Activated CD4-positive, alpha-beta T cell treated with anti-CD3 and anti-CD28 coated beads, Interleukin-2, amount 50 U/mL, for 1 hour (primary cell): ENCODE measurements at places on chromosomes 12 and 14.

DNA sequence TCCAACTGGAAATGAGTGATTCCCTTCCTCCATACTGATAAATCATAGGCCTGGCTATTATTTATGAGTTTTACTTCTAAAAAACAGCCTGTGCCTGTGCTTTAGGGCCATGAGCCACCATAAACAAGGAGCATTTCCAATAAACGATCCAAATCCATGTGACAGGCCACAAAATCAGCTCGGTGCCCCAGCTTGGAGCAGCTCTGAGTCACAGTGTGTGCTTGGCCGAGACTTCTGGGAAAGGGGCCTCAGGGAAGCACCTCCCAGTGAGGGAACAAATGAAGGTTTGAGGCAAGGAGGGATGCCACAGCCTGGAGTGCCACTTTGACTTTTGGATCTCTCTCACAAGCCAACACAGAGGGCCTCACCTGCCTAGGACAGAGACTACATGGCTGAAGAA lies 190.4 kb downstream of the NTF3 start:
- DNase-seq: no peak

DNA sequence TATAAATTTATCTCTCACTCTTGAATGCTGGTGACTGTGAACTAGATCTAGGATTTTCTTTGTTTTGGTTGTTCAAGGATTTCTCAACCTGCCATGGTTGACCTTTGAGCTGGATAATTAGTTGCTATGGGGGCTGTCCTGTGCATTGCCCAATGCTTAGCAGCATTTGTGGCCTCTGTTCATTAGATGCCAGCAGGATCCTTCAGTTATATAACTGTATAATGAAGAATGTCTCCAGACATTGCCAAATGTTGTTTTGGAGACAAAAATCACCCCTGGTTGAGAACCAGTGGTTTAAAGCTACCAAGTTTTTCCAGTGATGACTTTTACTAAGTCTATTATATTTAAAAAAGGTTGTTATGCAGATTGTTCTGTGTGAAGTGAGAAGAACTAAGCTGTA lies 147.9 kb upstream of the STXBP6 start:
- no peak for DNase-seq

- no peak for DNase-seq
These were observed 5.4 kb downstream of the SERPINA1 start for GRCh38 chr14:94382716-94383596.

DNA sequence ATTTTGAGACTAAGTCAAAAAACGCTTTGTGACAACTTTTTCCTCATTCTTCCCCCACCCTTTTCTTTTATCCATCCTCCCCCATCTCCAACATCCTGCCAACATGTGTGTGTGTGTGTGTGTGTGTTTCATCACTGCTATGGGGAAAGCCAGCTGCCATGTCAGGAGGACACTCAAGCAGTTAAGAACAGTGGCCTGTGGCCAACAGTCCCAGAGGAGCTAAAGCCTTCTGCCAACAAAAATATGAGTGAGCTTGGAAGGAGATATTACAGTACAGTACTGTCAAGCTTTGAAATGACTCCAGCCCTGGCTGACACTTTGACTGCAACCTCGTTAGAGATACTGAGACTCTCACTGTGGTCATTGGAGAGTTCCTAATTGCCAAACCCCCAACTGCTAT lies 5.0 kb upstream of the CSRP2 start:
- no peak for DNase-seq

DNA sequence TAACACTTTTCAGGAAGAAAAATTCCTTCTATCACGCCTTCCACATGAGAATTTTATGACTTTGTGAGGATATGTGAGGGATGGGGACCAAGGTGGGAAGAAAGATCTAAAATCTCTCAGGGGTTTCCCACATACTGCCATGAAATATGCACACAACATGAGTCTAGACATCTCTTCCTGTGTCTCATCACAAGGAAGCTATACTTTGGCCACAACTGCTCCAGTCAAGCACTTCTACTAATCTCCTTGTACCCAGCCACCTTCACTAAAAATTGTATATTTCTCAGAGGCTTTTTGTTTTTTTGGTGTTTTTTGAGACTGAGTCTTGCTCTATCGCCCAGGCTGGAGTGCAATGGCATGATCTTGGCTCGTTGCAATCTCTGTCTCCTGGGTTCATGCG lies 3.2 kb downstream of the OSBPL8 start:
- no peak for DNase-seq

DNA sequence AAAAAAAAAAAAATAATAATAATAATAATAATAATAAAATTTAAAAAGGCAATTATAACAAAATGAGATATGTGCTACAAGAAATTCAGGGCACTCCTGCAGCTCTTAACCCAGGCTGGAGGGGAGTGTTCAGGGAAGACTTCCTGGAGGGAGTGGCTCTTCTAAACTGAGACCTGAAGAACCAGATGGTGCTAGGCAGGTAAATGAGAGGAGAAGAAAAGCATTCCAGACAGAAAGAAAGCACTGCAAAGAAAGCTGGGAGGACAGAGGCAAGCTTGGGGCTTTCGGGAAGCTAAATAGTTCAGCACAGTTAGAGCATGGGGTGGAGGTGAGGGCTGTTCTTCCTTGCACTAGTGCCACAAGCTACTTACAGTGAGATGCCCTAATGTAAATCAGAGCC lies 9.9 kb upstream of the SRSF9 start:
- DNase-seq: no peak

DNA sequence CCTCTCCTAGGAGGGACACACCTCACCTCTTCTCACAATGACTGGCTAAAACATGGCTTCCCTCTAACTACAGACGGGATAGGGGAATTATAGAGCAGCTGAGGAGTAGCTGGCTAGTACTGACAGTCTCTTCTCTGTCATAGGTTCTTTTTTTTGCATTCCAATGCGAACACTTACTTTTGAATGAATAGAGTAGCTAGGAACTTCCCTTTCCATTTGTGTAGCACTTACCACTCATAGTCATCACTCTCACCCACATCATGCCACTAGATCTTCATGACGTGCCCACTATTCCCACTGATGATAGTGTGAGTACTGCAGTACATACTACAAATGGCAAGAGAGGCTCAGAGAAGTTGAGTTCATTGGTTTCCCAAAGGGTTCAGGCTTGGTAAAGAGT lies 143.9 kb upstream of the HIF1A start:
- DNase-seq: no peak

- no peak for DNase-seq
These were observed 160.8 kb upstream of the PRICKLE1 start for GRCh38 chr12:42750356-42750755.

DNA sequence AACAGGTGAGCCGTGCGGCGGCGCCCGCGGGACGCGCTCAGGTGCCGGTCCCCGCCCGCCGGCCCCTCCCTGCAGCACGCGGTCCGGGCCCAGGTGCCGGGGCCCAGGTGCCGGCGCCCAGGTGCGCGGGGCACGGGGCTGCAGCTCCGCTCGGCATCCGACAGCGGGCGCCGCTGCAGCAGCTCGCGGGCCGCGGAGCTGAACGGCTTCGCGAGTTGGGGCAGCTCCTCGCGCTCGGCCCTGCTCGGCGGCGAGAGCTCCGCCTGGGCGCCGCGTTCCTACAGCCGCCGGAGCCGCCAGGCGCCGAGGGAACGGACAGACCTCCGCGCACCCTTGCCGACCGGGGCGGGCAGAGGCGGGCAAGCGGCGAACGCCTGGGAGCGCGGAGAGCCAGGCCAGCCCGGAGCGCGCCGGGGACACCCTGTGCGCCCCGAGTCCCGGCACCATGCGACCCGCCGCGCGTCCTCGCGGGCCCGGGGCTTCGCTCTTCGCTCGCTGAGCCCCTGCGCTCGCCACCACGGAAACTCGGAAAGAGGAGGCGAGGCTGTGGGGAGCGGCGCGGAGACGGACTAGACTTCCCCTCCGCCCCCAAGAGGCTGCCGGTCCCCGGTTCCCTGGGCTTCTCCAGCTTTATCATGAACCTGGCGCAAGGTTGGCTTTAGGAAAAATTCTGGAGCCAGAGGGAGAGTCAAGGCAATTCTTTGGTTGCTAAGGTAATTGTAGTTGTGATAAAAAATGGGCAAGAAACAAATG lies at the start of gene RGS6:
TSS of gene RGS6 (plus strand) at position 201 of the 753 bp plus-strand sequence.
- no peak for DNase-seq

GRCh38 chr12:98674841-98675240 lies 29.8 kb downstream of the APAF1 start:
- DNase-seq: no peak
